ENCODE measurements at places on chromosomes 7 and 10. TPM values are rescaled to one million over a fixed set of nuclear protein-coding genes. Genes with fewer than 3 reads are reported as not detected.

- no peak for DNase-seq
These were observed 17.6 kb downstream of the C10orf62 start for GRCh38 chr10:97607095-97607636.

- no peak for DNase-seq
These were observed 2.4 kb upstream of the NIPSNAP2 start for GRCh38 chr7:55962014-55962413.

GRCh38 chr7:22108151-22108845 is 162.6 kb upstream of the CDCA7L start:
- no peak for DNase-seq

Gene NRCAM
- total RNA-seq: 19.9 TPM

Measured in progenitor cell of endocrine pancreas (in vitro differentiated cells).